ENCODE measurements at places on chromosomes 5 and 9. TPM values are rescaled to one million over a fixed set of nuclear protein-coding genes. Genes with fewer than 3 reads are reported as not detected.

- H3K4me3 ChIP-seq = no peak overlapping the region
- DNase-seq = no peak
- H3K4me1 ChIP-seq = no peaks in the 10 kb centered on the region
- H3K36me3 ChIP-seq = no peaks in the 10 kb centered on the region
Measured at GRCh38 chr5:153831973-153832372, 206.7 kb downstream of the FAM114A2 start.

DNA sequence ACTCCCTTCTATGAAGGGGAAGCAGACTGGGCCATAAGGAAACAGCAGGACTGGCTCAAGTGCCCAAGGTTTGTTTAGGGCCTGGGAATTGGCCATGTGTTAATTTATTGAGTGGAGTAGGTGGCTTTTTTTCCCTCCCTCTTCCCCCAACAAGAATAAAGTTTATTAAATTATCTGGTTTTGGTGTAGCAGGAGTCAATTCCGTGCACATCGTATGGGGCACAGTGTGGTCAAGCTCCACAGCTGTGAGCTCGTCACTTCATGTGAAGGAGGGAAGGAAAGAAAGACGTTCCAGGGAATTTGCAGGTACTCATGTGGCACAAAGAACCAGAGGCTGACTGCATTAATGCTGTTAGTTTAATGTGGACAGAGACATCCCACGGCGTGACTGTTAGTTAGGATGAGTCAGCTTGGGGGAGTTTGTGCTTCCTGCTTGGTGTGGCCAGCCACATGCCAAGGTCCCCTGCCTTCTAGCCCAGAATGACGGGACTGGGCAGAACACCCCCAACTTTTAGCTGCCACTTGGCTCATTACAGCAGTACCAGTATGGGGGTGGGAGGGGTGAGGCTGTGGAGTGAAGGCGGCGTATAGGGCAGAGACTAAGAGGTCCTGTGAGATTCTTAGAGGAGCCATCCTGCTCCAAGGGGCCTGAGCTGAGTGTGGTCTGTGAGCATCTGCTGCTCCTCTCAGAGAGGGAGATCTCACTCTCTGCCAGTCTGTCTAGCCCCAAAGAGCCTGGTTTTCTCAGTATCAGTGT, 33.2 kb downstream of the CSF1R start:
- DNase-seq = peak; percentile 95
- H3K4me3 ChIP-seq = no peak overlapping the region
- H3K4me1 ChIP-seq = peaks cover 29% of the 10 kb centered on the region
- peak overlapping the region; percentile 73 for H3K27ac ChIP-seq
- peaks cover 71% of the 10 kb centered on the region for H3K36me3 ChIP-seq
- no peaks in the 10 kb centered on the region for H3K27me3 ChIP-seq

DNA sequence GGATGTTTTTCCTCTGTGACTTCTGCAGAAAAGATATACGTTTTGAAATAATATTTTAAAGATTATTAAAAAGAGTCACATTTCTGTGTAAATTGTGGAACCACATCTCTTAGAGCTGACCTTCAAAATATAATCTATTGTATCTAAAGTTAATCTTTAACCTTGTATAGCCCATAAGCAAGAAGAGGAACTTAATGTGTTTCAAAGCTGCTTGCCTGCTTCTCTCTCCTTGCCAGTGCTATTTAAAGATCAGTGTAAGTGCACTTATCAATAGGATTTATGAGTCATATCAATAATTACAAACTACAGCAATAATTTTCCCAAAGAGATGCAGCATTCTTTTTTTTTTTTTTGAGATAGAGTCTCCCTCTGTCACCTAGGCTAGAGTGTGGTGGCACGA, 29.4 kb upstream of the GDA start:
- H3K36me3 ChIP-seq = no peaks in the 10 kb centered on the region
- DNase-seq = no peak
- no peak overlapping the region for H3K27ac ChIP-seq
- H3K27me3 ChIP-seq = no peaks in the 10 kb centered on the region

GRCh38 chr5:4196744-4197143, 601.1 kb downstream of the IRX1 start:
- H3K27ac ChIP-seq = no peak overlapping the region
- no peaks in the 10 kb centered on the region for H3K36me3 ChIP-seq
- DNase-seq = no peak
- H3K27me3 ChIP-seq = no peaks in the 10 kb centered on the region

DNA sequence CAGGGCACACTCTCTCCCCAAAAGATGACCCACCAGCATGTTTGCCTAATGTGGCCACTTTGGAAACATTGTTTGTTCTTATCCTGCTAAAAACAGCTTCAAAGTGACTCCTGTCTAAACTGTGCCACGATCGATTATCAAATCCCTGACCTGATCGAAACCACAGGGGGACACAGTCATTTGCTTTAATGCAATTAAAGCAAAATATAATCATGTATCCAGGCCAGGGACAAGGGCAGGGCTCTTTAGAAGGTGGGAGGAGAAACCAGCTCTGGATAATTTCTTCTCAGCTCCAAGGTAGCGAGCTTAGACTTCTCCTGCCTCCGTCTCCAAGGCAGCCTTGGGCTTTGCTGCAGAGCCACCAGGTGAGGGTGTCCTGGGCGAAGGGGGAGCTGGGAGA, 95.0 kb upstream of the HAND1 start:
- no peaks in the 10 kb centered on the region for H3K4me1 ChIP-seq
- no peaks in the 10 kb centered on the region for H3K36me3 ChIP-seq
- H3K4me3 ChIP-seq = no peak overlapping the region
- H3K27ac ChIP-seq = no peak overlapping the region

GRCh38 chr5:56060276-56061110, 65.7 kb upstream of the IL6ST start:
- H3K27me3 ChIP-seq = no peaks in the 10 kb centered on the region
- no peaks in the 10 kb centered on the region for H3K36me3 ChIP-seq
- DNase-seq = no peak
- H3K4me1 ChIP-seq = peaks cover 16% of the 10 kb centered on the region
- H3K4me3 ChIP-seq = no peak overlapping the region
- no peak overlapping the region for H3K27ac ChIP-seq

DNA sequence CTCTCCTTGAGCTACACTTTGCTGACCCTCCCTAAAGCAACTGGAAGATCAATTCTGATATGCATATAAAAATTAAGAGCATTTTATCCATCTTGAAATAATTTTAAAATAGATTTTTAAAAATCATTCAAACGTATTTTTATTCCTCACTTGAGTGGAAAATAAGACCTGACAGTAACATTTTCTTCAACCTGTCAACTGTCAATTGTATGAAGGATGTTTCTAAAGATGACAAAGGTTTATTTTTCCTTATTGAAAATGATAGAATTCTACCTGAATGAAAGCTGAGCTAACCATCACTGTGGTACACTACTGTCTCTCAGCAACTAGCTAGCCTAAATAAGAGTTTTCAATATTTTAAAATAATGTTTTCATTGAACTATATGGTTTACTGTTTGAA, 7.0 kb downstream of the EFNA5 start:
- H3K36me3 ChIP-seq = no peaks in the 10 kb centered on the region
- H3K4me3 ChIP-seq = no peak overlapping the region
- no peak for DNase-seq
- peaks cover 9% of the 10 kb centered on the region for H3K27me3 ChIP-seq

- peaks cover 34% of the 10 kb centered on the region for H3K36me3 ChIP-seq
- no peak for DNase-seq
- no peaks in the 10 kb centered on the region for H3K27me3 ChIP-seq
- peaks cover 55% of the 10 kb centered on the region for H3K4me1 ChIP-seq
Measured at GRCh38 chr5:111753884-111754589, 3.0 kb downstream of the NREP start.

- DNase-seq = no peak
- H3K4me3 ChIP-seq = no peak overlapping the region
- H3K4me1 ChIP-seq = peaks cover 32% of the 10 kb centered on the region
Measured at GRCh38 chr9:87109231-87109631, 161.9 kb upstream of the GAS1 start.

GRCh38 chr9:19133549-19134345, 6.5 kb upstream of the PLIN2 start:
- no peaks in the 10 kb centered on the region for H3K36me3 ChIP-seq
- H3K4me3 ChIP-seq = no peak overlapping the region
- H3K27me3 ChIP-seq = no peaks in the 10 kb centered on the region
- peaks cover 25% of the 10 kb centered on the region for H3K4me1 ChIP-seq

DNA sequence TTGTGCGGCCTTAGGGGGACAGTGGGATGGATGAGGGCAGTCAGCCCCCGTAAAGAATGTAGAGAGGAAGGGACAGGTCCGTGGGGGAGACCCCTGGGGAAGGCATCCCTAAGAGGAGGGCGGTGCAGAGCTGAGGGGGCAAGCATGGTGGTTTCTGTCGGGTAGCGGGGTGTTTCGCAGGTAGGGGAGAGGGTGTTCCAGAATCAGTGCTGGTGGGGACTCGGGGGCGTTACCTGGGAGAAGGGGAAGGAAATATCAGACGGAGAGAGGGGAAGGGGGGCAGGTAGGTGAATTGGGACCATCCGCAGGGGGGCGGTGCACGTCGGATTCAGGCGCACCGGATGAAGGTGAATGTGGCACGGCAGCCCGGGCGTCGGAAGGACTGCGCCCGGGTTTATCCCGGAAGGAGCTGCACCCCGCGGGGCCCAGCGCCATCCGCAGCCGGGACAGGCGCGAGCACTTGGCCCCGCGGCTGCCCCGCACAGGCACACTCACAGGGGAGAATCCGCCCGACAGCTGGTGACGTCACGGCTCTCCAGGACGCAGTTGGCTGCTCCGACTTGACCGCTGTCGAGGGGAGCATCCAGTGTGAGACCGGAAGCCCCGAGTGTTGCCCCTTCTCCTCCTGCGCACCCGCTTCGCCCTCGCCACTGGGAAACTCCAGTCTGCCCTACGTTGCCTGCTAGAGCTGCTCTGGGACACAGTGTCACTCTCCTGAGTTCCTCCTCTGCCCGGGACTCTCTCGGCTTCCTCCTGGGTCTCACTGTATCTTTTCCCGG, 1.3 kb downstream of the CD72 start:
- no peaks in the 10 kb centered on the region for H3K4me1 ChIP-seq
- no peak overlapping the region for H3K27ac ChIP-seq
- H3K36me3 ChIP-seq = no peaks in the 10 kb centered on the region
- peak; percentile 94 for DNase-seq
- peaks cover 12% of the 10 kb centered on the region for H3K27me3 ChIP-seq
- peak overlapping the region; percentile 68 for H3K4me3 ChIP-seq

- no peaks in the 10 kb centered on the region for H3K27me3 ChIP-seq
- no peaks in the 10 kb centered on the region for H3K36me3 ChIP-seq
- H3K4me3 ChIP-seq = no peak overlapping the region
- H3K4me1 ChIP-seq = no peaks in the 10 kb centered on the region
Measured at GRCh38 chr9:90774682-90775081, 26.9 kb upstream of the SYK start.

GRCh38 chr9:89978185-89978584, 373.4 kb downstream of the GADD45G start:
- no peak for DNase-seq
- no peak overlapping the region for H3K27ac ChIP-seq
- H3K36me3 ChIP-seq = no peaks in the 10 kb centered on the region
- no peaks in the 10 kb centered on the region for H3K27me3 ChIP-seq

DNA sequence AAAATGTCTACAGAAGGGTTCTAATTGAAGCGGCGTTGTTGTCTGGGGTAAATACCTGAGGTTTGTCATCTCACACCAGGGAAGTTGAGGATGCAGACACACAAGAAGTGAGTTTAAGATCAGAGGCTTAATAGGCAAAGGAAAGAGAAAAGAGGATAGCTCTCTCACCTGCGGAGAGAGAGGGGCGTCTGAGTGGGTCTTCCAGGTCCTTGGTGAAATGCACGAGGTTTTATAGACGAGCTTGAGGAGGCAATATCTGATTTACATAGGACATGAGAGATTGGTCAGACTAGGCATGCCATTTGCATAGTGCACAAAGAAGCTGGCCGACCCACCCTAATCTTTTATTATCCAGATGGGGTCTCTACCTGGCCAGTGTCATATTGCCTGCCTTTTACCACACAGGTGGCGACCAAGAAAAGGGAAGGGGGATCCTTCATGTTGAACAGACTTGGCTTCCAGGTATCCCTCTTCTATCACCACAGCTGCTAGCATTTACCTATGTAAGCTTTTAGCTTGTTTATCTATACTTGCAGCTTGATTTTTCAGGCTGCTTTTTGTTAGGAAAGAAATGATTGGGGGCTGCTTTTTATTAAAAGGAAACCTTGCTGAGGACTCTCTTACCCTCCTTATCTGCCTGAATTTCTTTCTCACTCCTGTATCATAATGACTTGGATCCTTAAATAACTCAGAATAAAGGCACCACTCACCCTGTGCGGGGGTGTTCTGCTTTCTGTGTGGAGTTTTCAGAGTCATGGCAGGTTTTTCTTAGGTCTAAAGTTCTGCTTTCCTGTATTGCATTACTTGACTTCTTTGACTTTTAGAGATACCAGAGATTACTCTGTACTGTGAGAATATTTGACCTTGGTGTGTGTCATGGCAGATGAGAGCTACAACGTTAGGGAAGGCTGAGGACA, 9.4 kb upstream of the GLT6D1 start:
- no peaks in the 10 kb centered on the region for H3K27me3 ChIP-seq
- H3K4me3 ChIP-seq = no peak overlapping the region
- no peaks in the 10 kb centered on the region for H3K4me1 ChIP-seq
- H3K27ac ChIP-seq = no peak overlapping the region
- no peak for DNase-seq

DNA sequence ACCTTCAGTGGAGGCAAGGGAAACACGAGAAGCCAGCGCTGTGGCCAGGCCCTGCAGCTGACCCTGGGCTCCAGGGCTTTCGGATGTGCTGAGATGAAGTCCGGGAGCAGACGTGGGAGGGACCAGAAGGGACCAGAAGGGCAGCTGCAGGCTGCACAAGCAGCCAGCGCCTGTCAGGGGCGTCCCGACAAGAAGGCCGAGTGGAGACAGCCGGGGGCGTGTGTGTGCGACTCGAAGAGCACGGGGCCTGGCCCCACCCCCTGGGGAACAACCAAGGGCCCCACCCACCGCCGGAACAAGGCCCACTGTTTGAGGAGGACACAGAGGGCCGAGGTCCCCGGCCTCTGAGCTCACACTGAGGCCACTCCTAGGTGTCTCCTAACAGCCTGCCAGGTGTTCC, 31.4 kb downstream of the SLC12A7 start:
- no peaks in the 10 kb centered on the region for H3K36me3 ChIP-seq
- DNase-seq = no peak
- no peaks in the 10 kb centered on the region for H3K4me1 ChIP-seq
- H3K4me3 ChIP-seq = no peak overlapping the region

Gene PTGR1
- total RNA-seq = 62.6 TPM

Gene COL15A1
- 8.0 TPM for total RNA-seq

Gene FOXD4L5
- under 0.01 TPM for total RNA-seq

Gene FSTL4
- total RNA-seq = not detected

Gene TSSK1B
- total RNA-seq = 0.72 TPM

Gene ACSL6
- total RNA-seq = not detected

Gene TMEM232
- total RNA-seq = 1.4 TPM

Gene GPX3
- total RNA-seq = 8.8 TPM

Gene CTXN3
- total RNA-seq = not detected

Gene OR1Q1
- total RNA-seq = not detected
